ENCODE measurements at places on chromosomes 3 and 15. TPM values are rescaled to one million over a fixed set of nuclear protein-coding genes. Genes with fewer than 3 reads are reported as not detected.
A peak's percentile ranks its signal among the peaks of the same experiment; 100 is the strongest.

GRCh38 chr3:64228110-64228509, 2.8 kb upstream of the PRICKLE2 start:
- H3K4me1 ChIP-seq = peaks cover 19% of the 10 kb centered on the region
- H3K27me3 ChIP-seq = no peaks in the 10 kb centered on the region
- H3K4me3 ChIP-seq = no peak overlapping the region
- no peaks in the 10 kb centered on the region for H3K36me3 ChIP-seq

DNA sequence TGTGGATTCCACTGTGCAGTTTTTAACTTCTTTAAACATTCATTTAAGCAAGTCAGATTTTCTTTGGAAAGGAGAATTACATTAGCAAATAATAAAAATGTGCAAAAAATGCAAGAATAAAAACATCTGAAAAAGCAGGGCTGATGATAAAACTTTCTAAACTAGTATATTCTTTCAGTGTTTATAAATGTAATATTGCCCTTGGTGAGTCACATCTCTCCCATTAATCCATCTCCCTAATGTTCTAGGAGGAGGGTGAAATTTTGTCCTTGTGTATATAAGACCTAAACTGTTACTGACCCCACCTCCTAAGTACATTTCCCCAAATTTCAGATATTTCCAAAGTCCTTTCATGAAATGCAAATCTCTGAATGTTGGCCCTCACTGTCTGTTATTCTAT, 28.5 kb upstream of the DCUN1D1 start:
- no peak for DNase-seq
- H3K4me3 ChIP-seq = no peak overlapping the region
- H3K27me3 ChIP-seq = no peaks in the 10 kb centered on the region
- H3K4me1 ChIP-seq = no peaks in the 10 kb centered on the region
- H3K27ac ChIP-seq = no peak overlapping the region
- no peaks in the 10 kb centered on the region for H3K36me3 ChIP-seq

GRCh38 chr3:45939341-45939771, 3.9 kb upstream of the CXCR6 start:
- peaks cover 18% of the 10 kb centered on the region for H3K36me3 ChIP-seq
- no peak overlapping the region for H3K4me3 ChIP-seq
- no peak overlapping the region for H3K27ac ChIP-seq
- DNase-seq = no peak
- H3K4me1 ChIP-seq = peaks cover 4% of the 10 kb centered on the region

The ANKUB1 gene
- 6.7 TPM for total RNA-seq

- H3K27me3 ChIP-seq = no peaks in the 10 kb centered on the region
- peak overlapping the region; percentile 98 for H3K27ac ChIP-seq
- H3K4me3 ChIP-seq = peak overlapping the region; percentile 100
- peaks cover 7% of the 10 kb centered on the region for H3K36me3 ChIP-seq
- DNase-seq = no peak
- H3K4me1 ChIP-seq = peaks cover 6% of the 10 kb centered on the region
These were observed 737 bp downstream of the JAGN1 start for GRCh38 chr3:9891072-9891622.

- no peak overlapping the region for H3K4me3 ChIP-seq
- no peak for DNase-seq
- no peak overlapping the region for H3K27ac ChIP-seq
- no peaks in the 10 kb centered on the region for H3K27me3 ChIP-seq
- H3K36me3 ChIP-seq = no peaks in the 10 kb centered on the region
These were observed 10.5 kb upstream of the SUSD5 start for GRCh38 chr3:33229066-33229465.

DNA sequence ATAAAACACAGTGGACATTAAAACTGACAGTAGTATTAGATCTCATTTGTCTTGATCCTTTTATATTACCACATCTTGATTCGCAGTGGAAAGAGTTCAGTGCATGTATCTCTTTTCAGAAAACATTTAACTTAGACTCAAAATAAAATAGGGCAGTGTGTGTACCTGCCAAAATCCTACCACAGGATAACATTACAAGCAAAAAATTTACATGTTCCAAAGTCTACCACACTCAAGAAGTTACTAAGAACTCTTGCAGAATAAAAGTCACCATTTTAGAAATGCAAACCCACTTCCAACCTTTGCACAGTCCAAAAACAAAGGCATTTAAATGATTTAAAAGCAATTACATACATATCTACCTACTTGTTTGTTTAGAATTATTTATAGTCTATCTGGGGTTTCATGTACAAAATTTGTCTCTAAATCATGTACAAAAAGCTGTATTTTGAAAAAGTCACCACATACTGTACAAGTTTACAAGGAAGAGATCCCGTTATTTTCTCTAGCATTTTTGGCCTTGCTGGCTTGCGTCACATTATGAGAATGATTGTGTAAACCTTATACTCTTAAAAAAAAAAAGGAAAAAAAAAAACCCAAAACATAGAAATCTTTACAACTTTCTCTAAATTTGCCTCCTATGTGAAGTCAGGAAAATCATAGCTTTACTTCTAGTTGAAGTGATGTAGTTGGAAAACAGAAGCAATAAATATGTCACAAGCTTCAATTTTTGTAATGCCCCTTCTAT, 153.8 kb downstream of the ADAM10 start:
- H3K27me3 ChIP-seq = no peaks in the 10 kb centered on the region
- no peak overlapping the region for H3K4me3 ChIP-seq
- H3K4me1 ChIP-seq = no peaks in the 10 kb centered on the region
- no peak for DNase-seq
- H3K27ac ChIP-seq = no peak overlapping the region

- H3K27me3 ChIP-seq = no peaks in the 10 kb centered on the region
- no peak overlapping the region for H3K27ac ChIP-seq
- H3K4me1 ChIP-seq = no peaks in the 10 kb centered on the region
- no peak overlapping the region for H3K4me3 ChIP-seq
- no peaks in the 10 kb centered on the region for H3K36me3 ChIP-seq
These were observed 48.3 kb upstream of the TIPARP start for GRCh38 chr3:156626104-156626503.

GRCh38 chr15:99718421-99718820, 14.8 kb downstream of the LYSMD4 start:
- DNase-seq = no peak
- H3K4me1 ChIP-seq = peaks cover 7% of the 10 kb centered on the region
- no peak overlapping the region for H3K4me3 ChIP-seq

The ROPN1B gene
- 0.67 TPM for total RNA-seq

DNA sequence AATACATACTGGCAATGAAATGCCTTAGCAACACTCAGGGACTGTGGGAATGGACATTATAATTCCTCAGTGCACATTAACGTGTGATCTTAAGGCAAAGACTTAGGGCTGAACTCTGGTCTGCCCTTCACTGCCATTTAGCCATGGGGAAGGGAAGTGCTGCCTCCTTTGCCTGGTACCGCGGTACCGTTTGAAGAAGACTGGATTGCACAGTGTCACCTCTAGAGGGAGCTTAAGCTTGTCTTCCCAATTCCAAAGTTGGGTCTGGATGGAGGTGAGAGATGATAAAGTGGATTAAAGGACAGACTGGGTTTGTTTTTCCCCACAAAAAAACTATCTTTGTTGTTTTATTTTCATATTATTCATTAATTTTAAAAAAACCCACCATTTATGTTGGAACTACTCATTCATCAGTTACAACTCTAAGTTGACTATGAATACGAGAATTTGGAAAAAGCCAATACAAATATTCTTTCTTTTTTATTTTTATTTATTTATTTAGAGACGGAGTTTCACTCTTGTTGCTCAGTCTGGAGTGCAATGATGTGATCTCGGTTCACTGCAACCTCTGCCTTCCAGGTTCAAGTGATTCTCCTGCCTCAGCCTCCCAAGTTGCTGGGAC, 60.0 kb upstream of the SYN2 start:
- H3K36me3 ChIP-seq = no peaks in the 10 kb centered on the region
- DNase-seq = no peak
- no peak overlapping the region for H3K4me3 ChIP-seq
- no peaks in the 10 kb centered on the region for H3K4me1 ChIP-seq

DNA sequence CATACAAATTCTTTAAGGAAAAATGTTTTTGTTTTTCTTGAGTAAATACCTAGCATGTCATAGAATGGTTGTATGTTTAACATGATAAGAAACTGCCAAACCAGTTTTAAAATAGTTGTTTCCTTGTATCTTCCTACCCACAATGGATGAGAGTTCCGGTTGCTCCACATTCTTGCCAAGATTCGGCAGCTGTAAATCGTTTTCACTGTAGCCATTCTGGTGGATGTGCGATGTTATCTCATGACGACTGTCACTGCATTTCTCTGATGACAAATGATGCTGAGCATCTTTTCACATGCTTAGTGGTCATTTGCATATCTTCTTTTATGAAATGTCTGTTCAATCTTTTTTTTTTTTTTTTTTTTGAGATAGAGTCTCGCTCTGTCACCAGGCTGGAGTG, 36.6 kb upstream of the SH3GL3 start:
- H3K36me3 ChIP-seq = no peaks in the 10 kb centered on the region
- no peak overlapping the region for H3K4me3 ChIP-seq
- H3K27me3 ChIP-seq = no peaks in the 10 kb centered on the region
- DNase-seq = no peak

GRCh38 chr3:151687076-151687475, 46.7 kb upstream of the AADACL2 start:
- H3K4me1 ChIP-seq = no peaks in the 10 kb centered on the region
- no peak overlapping the region for H3K4me3 ChIP-seq
- peak; percentile 49 for DNase-seq
- no peak overlapping the region for H3K27ac ChIP-seq
- H3K27me3 ChIP-seq = no peaks in the 10 kb centered on the region
- H3K36me3 ChIP-seq = no peaks in the 10 kb centered on the region

The TMEM39A gene
- 45.4 TPM for total RNA-seq

DNA sequence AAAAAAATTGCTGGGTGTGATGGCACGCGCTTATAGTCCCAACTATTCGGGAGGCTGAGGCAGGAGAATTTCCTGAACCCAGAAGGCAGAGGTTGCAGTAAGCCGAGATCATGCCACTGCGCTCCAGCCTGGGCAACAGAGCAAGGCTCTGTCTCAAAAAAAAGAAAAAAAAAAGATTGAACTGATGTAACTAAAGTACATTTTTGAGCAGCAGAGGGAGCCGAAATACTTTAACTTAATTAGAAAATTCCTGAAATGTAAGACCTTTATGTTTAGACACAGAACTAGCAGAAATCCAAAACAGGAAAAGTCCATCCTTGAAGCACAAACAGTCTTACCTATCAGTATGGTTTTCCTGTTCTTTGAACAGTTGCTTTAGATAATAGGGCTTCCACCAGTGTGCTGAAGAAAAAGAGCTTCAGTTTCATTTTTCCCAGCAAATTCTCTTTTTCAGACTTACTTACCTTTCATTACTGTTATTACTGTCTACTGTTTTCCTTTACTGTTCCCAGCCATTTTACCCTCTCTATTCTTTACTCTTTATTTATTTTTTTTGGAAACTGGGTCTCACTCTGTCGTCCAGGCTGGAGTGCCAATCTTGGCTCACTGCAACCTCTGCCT, 33.4 kb upstream of the ZNF609 start:
- no peak overlapping the region for H3K4me3 ChIP-seq
- no peaks in the 10 kb centered on the region for H3K27me3 ChIP-seq
- H3K4me1 ChIP-seq = no peaks in the 10 kb centered on the region

DNA sequence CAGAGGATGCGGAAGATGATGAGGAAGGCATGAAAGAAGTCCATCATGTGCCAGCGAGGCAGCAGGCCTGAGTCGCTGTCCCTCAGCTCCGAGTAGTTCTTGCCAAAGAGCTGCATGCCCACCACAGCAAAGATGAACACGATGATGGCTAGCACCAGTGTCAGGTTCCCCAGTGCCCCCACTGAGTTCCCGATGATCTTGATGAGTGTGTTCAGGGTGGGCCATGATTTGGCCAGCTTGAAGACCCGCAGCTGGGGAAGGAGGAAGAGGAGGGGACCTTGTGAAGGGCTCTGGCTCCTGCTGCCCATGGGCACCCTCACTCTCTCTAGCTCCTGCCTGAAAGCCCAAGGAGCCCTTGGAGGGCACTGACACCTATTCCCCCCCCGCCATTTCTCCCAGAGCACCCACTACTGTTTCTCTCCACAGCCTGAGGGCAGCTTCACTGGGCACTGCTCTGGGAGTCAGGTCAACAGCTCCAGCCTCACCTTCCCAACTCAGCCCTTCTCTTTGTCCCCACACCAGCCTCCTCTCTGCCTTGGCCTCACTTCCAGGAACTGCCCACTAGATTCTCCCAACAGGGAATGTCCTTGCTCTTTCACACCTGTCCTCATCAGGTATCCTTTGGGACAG, 63.6 kb downstream of the SCN5A start:
- DNase-seq = no peak
- no peaks in the 10 kb centered on the region for H3K36me3 ChIP-seq
- no peaks in the 10 kb centered on the region for H3K4me1 ChIP-seq
- no peak overlapping the region for H3K27ac ChIP-seq

- no peaks in the 10 kb centered on the region for H3K27me3 ChIP-seq
- no peaks in the 10 kb centered on the region for H3K36me3 ChIP-seq
- H3K4me1 ChIP-seq = peaks cover 36% of the 10 kb centered on the region
- no peak overlapping the region for H3K4me3 ChIP-seq
- H3K27ac ChIP-seq = peak overlapping the region; percentile 70
These were observed 29.3 kb downstream of the GRAMD2A start for GRCh38 chr15:72168131-72168807.

GRCh38 chr15:49155834-49156627, 632 bp upstream of the COPS2 start:
- H3K4me1 ChIP-seq = peaks cover 27% of the 10 kb centered on the region
- peaks cover 4% of the 10 kb centered on the region for H3K36me3 ChIP-seq
- H3K27me3 ChIP-seq = no peaks in the 10 kb centered on the region
- peak overlapping the region; percentile 74 for H3K4me3 ChIP-seq
- DNase-seq = peak; percentile 30
- H3K27ac ChIP-seq = peak overlapping the region; percentile 77

DNA sequence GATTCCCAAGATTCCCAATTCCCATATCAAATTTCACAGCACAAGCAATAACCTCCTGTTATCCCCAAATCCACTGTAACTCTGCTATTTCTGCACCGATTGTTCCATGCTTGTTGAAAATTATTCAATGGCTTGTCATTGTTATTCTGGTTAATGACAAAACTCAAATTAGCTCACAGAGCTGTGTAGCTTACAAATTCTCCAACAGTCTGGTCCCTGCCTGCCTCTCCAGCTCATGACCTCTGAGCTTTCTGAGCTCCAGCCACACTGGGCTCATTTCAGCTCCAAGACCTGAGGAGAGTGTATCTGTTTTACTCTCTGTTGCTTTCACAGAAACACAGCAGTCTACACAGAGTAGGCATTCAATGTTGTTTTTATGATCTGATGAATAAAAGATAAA, 3.3 kb downstream of the DPPA2 start:
- DNase-seq = no peak
- no peak overlapping the region for H3K27ac ChIP-seq
- no peaks in the 10 kb centered on the region for H3K27me3 ChIP-seq
- no peaks in the 10 kb centered on the region for H3K36me3 ChIP-seq
- H3K4me3 ChIP-seq = no peak overlapping the region
